Prostate gland (tissue), 2 donors: ENCODE measurements at places on chromosomes 16 and 17. TPM values are rescaled to one million over a fixed set of nuclear protein-coding genes. Genes with fewer than 3 reads are reported as not detected.
A peak's percentile ranks its signal among the peaks of the same experiment; 100 is the strongest.

DNA sequence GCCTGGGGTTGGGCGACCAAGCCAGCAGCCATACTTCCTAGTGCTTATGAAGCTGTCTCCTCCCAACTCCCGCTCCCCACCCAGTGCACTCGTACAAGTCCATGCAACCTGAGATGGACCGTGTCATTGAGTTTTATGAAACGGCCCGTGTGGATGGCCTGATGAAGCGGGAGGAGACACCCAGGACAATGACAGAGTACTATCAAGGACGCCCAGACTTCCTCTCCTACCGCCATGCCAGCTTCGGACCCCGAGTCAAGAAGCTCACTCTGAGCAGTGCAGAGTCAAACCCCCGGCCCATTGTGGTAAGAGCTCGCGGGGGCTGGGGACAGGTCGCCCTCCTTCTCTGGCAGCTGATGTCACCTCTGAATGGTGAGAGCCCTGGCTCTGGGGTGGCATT is 11.0 kb upstream of the KATNB1 start:
- H3K36me3 ChIP-seq = no peaks in the 10 kb centered on the region
- H3K27ac ChIP-seq = no peak overlapping the region
- DNase-seq = no peak
- H3K4me1 ChIP-seq = no peaks in the 10 kb centered on the region
- no peak overlapping the region for H3K4me3 ChIP-seq

DNA sequence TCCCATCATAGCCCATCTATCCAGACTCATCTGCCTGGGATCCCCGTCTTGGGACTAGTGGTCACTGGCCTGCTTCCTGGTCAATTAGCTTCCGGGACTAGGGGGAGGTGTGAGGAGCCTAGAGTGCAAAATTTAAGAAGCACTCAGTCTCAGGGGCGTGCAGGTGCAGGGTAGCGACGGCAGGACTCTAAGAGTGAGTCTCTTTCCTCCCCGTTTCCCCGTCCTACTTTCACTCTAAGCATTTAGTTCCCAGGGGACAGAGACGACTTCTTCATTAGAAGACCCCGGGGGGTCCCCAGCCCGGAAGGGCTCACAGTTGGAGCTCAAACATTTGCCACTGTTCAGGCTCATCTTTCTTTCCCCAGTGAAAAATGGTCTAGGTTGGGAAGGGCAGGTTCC is 677 bp upstream of the ZNHIT3 start:
- H3K27ac ChIP-seq = no peak overlapping the region
- peak overlapping the region; percentile 97 for H3K4me3 ChIP-seq
- H3K4me1 ChIP-seq = no peaks in the 10 kb centered on the region
- H3K36me3 ChIP-seq = no peaks in the 10 kb centered on the region
- H3K27me3 ChIP-seq = no peaks in the 10 kb centered on the region
- no peak for DNase-seq

GRCh38 chr16:56344518-56345405 is 80.6 kb downstream of the AMFR start:
- H3K4me1 ChIP-seq = no peaks in the 10 kb centered on the region
- no peaks in the 10 kb centered on the region for H3K27me3 ChIP-seq
- no peaks in the 10 kb centered on the region for H3K36me3 ChIP-seq
- DNase-seq = no peak
- no peak overlapping the region for H3K4me3 ChIP-seq

- no peak overlapping the region for H3K4me3 ChIP-seq
- H3K27ac ChIP-seq = no peak overlapping the region
- H3K27me3 ChIP-seq = no peaks in the 10 kb centered on the region
Measured at GRCh38 chr16:85909932-85910853, 11.2 kb downstream of the IRF8 start.

- DNase-seq = no peak
- H3K36me3 ChIP-seq = no peaks in the 10 kb centered on the region
- no peak overlapping the region for H3K4me3 ChIP-seq
- no peak overlapping the region for H3K27ac ChIP-seq
- no peaks in the 10 kb centered on the region for H3K4me1 ChIP-seq
- H3K27me3 ChIP-seq = peaks cover 4% of the 10 kb centered on the region
Measured at GRCh38 chr16:9948933-9949332, 233.3 kb downstream of the GRIN2A start.

DNA sequence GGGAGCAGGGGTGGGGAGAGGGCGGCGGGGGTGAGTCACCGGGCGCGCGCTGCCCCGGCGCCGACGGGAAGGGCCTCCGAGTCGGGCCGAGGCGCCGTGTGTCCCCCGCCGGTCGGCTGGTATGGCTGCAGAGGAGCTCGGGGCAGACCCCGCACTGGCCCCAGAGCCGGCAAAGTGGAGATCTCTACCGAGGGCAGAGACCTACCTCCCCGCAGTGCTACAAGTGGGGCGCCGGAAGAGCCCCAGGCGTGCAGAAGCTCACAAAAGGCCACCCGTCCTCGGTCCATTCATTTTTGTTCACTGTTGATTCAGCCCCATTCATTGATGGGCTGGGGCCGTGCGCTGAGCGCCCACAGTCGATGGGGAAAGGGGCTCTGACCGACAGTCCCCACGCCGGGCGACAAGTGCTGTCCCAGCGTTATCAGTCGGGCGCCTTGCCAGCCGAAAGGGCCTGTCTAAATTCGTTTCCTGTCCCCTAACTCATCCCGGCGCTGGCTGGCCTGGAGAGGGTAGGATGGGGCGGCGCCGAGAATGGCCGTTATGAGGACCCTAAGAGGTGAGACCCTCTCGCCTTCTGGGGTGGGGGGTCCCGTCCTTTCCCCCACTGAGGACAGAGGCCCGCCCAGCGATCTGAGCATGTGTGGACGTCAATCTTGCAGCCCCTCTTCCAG is 709 bp upstream of the ENO3 start:
- H3K27ac ChIP-seq = peak overlapping the region; percentile 96
- no peaks in the 10 kb centered on the region for H3K36me3 ChIP-seq
- H3K4me3 ChIP-seq = peak overlapping the region; percentile 94
- no peak for DNase-seq

DNA sequence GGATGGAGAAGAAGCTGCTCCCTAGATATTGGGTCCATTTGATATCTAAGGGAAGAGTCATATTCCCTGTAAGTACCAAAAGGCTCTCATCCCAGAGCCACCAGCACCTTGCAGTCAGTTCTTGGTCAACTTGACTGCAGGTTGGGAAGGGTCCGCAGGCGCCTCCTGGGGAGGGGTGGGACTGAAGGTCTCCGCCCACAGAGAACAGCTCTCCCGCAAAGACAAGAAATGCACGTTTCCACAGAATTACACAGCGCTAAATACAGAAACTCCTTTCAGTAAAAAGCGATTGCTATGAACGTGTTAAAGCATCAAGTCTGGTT is 864 bp upstream of the CTCF start:
- no peaks in the 10 kb centered on the region for H3K36me3 ChIP-seq
- no peaks in the 10 kb centered on the region for H3K27me3 ChIP-seq
- peaks cover 14% of the 10 kb centered on the region for H3K4me1 ChIP-seq

ACE gene
- total RNA-seq = 42.8 TPM

GCGR gene
- not detected for total RNA-seq

IL21R gene
- 0.32 TPM for total RNA-seq

FOXN1 gene
- 0.64 TPM for total RNA-seq
